Choroid plexus epithelial cell (primary cell): ENCODE measurements at places on chromosomes 3 and 15.

DNA sequence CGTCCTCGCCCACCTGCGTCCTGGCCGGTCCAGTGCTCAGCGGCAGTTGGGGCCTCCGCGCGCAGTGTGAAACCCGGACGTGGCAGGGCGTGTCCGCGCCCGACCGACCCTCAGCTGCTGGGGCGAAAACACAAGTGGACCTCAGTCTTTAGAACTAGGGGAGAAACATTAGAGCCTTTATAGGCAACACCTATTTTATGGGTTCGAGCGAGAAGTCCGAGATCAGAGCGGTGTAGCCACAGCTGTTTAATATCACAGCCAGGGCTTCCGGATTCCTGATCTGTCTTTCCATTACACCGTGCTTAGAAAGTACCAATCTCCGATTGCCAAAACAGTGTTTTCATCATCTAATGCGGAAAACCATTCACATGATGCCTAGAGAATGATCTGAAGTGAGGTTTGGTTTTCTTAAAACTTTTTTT is 506 bp downstream of the RAD51 start:
- DNase-seq = peak; percentile 48

- DNase-seq = no peak
These were observed 437.3 kb downstream of the TBL1XR1 start for GRCh38 chr3:176759815-176760506.

DNA sequence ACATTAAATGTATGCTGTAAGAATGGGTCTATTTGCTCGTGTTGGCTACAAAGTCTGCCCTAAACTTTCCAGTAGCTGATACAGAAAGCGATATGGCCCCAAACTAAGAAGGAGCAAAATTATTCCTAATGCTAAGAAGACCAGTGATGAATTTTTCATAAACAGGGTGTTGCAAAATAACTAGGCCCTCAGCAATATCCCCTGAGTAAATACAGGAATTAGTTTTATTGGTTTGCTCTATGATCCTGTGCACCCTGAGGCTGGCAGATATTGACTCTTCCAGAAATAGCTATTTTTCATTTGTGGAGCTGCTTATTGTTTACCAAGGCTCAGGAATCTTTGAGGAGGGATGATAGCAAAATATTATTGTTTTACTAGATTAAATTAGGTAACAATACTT is 60.9 kb upstream of the CCNL1 start:
- no peak for DNase-seq

DNA sequence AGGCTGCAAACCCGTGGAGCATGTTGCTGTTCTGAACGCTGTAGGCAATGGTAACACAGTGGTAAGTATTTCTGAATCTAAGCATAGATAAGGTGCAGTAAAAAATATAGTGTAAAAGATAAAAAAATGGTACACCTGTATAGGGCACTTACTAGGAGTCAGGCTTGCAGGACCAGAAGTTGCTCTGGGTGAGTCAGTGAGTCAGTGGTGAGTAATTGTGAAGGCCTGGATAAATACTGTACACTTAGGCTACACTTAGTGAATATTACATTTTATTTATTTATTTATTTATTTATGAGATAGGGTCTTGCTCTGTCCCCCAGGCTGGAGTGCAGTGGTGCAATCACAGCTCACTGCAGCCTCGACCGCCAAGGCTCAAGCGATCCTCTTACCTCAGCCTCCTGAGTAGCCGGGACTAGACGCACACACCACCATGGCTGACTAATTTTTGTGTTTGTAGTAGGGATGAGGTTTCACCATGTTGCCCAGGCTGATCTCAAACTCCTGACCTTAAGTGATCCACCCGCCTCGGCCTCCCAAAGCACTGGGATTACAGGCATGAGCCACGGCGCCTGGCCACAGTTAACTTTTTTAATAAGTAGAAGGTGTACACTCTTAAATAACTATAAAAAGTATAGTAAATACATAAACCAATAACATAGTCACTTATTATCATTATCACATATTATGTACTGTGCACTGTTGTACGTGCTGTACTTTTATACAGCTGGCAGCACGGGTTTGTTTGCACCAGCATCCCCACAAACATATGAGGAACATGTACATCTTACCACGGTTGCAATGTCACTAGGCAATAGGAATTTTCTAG is 155.1 kb downstream of the IGF1R start:
- DNase-seq = peak; percentile 47

GRCh38 chr3:106640353-106640752 is 736.9 kb upstream of the CCDC54 start:
- no peak for DNase-seq

DNA sequence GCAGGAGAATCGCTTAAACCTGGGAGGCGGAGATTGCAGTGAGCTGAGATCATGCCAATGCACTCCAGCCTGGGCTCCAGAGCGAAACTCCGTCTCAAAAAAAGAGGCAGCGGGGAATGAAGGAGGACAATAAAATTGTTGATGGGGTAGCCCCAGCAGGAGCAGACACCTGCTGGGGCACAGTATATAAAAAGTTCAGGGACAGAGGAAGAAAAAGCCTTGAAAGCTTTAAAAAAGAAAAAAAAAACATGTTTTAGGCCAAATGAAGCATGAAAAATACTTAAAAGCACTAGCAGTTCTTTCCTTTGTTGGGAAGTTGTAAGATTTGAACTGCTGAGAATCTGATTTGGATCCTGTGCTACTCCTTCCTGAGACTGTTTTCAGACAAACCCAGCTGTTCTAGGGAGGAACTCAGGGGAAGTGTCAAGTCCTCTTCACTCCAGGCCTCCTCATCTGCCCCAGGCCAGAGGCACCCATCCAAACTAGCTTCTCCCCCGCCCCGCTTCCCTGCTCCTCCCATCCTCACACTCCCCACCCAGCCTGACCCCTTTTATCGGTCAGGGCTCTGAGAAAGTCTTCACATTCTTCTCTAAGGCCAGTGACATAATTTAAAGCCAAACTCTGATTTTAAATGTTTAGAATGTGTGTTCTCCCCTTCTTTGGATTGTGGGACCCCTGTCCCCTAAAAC is 4.9 kb downstream of the IL17RD start:
- DNase-seq = no peak

GRCh38 chr15:68158046-68158628 is 47.0 kb downstream of the CALML4 start:
- DNase-seq = peak; percentile 53

- no peak for DNase-seq
These were observed 577.0 kb upstream of the ARRDC4 start for GRCh38 chr15:97383516-97383915.

- DNase-seq = no peak
These were observed 144.1 kb downstream of the FILIP1L start for GRCh38 chr3:99970198-99970597.

GRCh38 chr3:26750263-26750662 is 127.7 kb downstream of the LRRC3B start:
- DNase-seq = no peak

DNA sequence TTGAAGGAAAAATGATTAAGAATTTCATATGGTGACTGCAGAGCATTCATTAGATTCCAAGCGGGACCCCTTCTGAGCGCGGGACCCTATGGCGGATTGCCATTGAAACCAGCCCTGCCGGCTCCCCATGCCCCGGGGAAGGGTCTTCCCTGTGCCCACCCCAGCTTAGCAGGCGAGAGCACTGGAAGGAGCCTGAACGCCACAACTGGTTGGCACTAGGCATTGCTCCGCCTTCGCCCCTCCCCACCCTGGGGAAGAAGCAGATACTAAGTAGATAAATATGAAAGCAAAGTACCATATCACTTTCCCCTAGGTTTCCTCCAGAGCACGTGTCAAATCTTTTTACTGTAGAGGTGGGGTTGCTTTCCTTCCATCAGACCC is 70.7 kb downstream of the CYP19A1 start:
- peak; percentile 8 for DNase-seq

DNA sequence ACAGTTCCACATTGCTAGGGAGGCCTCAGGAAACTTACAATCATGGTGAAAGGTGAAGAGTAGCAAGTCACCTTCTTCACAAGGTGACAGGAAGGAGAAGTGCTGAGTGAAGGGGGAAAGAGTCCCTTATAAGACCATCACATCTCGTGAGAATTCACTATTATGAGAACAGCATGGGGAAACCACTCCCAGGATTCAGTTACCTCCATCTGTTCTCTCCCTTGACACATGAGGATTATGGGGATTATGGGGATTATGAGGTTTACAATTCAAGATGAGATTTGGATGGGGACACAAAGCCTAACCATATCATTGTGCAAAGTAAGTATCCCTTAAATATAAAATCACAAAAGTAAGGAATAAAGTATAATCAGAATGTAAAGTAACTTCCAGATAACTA is 375.9 kb upstream of the NAALADL2 start:
- no peak for DNase-seq

- DNase-seq = peak; percentile 78
These were observed 2.1 kb upstream of the RHO start for GRCh38 chr3:129526121-129526900.

GRCh38 chr3:177262396-177262795 is 65.1 kb upstream of the TBL1XR1 start:
- DNase-seq = peak; percentile 44

DNA sequence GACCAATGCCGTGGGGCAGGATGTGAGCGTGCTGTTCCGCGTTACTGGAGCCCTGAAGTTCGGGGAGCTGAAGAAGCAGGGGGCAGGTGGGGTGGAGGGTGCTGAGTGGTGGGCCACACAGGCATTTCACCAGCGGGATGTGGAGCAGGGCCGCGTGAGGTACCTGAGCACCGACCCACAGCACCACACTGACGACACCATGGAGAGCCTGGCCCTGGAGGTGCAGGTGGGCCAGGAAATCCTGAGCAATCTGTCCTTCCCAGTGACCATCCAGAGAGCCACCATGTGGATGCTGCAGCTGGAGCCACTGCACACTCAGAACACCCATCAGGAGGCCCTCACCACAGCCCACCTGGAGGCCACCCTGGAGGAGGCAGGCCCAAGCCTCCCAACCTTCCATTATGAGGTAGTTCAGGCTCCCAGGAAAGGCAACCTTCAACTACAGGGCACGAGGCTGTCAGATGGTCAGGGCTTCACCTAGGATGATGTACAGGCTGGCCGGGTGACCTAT is 179.6 kb downstream of the TBC1D2B start:
- DNase-seq = no peak

DNA sequence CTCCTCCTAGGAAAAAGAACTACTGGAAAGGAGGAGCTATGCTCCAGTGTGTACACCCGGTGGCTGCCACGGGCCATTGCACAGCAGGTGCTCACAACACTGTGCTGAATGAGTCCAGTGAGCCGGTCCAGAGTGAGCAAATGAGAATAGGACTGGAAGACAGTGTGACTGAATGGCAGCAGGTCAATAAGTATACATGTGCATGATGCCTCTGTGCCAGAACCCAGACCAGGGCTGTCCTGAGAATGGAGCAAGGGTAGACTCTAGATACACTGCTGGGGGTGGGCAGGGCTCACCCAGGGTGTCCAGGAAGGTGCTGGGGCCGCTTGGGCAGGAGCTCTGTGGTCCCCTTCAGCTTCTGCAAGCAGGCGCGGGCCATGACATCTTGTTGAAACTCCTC is 8.3 kb downstream of the POLG start:
- no peak for DNase-seq

- no peak for DNase-seq
These were observed 15.6 kb upstream of the GYG1 start for GRCh38 chr3:148975696-148976095.

DNA sequence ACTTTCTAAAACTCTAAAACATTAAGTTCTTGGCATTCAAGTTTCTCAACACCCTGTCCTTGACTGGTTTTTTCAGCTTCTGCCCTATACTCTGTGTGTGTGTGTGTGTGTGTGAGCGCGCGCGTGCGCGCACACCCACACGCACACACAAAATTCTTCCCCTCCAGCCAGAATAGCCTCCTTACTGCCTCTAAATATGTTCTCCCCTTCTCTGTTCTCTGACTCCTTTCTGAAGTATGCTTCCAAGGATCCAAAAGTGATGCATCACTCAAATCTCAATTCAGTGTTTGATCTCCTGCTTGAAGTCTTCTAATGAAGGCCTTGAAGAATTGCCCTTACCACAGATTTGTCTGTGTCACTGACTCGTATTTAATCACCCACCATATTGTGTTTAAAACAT is 129.8 kb downstream of the SLC25A26 start:
- DNase-seq = no peak

DNA sequence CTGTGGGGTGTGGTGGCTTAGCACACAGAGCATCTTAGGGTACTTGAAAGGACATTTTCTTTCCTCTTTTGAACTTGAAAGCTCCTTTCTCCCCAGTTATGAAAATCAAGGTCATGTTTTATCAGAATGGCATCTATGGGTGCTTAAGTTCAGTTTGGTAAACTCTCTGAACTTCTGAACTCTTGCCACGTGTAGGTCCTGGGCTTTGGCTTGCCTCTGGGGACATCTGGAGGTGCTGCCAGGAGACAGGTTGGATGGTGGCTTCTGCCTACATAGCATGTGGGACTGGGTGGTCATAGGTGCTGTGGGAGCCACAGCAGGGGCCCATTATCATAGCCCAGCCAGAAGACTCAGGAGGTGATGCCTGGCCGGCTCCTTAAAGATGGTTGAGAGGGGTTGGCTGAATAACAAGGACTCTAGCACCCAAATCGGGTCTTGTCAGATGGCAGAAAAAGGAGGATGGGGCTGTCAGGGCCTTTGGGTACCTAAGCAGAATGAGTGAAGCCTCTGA is 15.6 kb downstream of the GHRL start:
- no peak for DNase-seq

DNA sequence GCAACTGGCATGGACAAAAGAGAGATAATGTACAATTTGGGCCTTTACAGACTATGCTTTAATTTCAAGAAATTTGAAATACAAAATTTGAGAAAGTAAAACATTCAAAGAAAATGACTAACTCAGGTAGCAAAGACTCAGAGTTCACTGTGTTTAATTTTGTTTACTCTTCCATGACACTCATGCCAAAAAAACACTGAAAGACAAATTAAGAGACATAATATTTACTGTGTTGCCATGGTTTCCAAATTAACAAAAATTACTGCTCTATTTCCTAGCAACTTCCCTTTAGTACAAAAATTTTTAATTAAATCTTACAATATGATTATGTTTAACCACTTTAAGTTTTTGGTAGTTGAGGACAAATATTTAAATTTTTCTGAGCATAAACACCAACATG is 29.6 kb downstream of the LRRFIP2 start:
- DNase-seq = no peak

DNA sequence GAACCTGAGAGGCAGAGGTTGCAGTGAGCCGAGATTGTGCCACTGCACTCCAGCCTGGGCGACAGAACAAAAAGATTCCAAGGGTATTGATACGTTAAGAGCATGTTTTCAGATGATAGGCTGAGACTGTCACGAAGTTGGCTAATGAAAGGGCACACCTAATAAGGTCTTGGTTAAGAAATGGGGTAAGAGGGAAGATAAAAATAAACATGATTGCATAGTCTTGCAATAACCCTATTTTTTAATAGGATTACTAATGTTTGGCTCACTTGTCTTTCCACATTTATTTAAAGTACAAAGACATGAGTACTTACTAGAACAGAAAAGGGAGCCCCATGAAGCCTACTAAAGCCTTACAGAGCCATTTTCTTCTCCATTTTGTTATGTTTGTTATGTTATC is 109.0 kb downstream of the FRMD4B start:
- no peak for DNase-seq

- DNase-seq = no peak
These were observed 46.7 kb downstream of the ALCAM start for GRCh38 chr3:105413343-105413887.

GRCh38 chr3:16396202-16396601 is 117.3 kb downstream of the RFTN1 start:
- DNase-seq = no peak
